Activated CD4-positive, alpha-beta T cell treated with anti-CD3 and anti-CD28 coated beads, Interleukin-10, Interleukin-2, amounts not matched to agents 100 ng/mL and 50 ng/mL, durations not matched to agents 16 hours and 8 hours (primary cell): ENCODE measurements at places on chromosomes 7 and 10.

DNA sequence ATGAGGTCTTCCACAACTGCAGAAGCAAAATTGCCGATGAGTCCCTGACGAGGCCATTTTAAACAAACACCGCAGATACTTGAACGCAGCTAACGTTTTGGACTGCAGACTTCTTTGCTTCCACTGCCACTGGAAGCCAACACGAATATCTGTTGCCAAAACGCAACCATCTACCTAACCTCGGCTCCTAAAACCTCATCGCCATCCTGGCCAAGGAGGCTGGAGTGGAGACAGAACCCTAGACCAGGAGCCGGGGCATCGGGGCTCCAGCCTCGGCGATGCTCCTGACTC lies 493 bp downstream of the WDR91 start:
- no peak for DNase-seq

- no peak for DNase-seq
Measured at GRCh38 chr10:120098232-120098930, 205.9 kb downstream of the SEC23IP start.

- DNase-seq = no peak
Measured at GRCh38 chr10:34908481-34908880, 93.4 kb upstream of the PARD3 start.

GRCh38 chr10:102546606-102547320 lies 43.0 kb downstream of the SUFU start:
- DNase-seq = no peak

DNA sequence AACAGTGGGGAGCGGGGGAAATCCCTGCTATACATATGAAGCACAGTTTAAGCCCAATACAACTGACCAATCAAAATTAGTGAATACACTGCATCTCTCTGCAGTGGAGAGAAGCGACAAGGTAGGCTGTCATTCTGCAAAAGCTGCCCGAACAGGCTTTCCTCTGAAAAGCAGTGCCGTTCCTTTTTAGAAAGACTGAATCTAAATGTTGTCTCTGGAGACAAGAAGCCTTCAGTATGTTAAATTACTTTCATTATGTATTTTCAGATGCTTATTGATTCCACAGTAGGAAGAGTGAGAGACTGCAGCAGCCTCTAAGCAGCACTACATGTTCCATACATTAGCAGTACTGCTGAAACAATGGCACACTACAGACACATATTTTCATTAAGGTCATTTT lies at the start of gene GPR22:
GPR22 (plus strand) TSS at position 129 of the 400 bp plus-strand sequence. CDS start 4,004 bp downstream, outside the sequence.
- DNase-seq = no peak

GRCh38 chr10:103736763-103737162 lies 118.6 kb downstream of the SH3PXD2A start:
- DNase-seq = peak; percentile 39

DNA sequence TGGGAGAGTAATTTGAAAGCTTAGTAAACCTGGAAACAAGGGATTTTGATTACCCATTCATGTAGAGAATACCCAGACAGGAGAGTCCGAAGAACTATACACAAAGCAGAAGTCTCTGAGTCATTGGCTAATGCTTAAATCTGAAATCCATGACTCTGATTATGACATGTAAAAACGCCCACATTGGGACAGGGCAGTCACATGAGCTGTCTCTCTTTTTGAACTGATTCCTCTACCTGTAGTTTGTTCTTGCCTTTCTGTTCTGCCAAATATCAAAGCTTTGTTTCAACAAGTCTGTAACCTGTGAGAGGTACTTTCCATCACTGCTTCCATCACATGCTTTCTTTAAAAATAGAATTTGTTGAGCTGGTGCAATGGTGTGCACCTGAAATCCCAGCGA lies 4.3 kb upstream of the GPNMB start:
- DNase-seq = peak; percentile 9

- no peak for DNase-seq
Measured at GRCh38 chr10:2244471-2244870, 507.1 kb upstream of the ADARB2 start.

DNA sequence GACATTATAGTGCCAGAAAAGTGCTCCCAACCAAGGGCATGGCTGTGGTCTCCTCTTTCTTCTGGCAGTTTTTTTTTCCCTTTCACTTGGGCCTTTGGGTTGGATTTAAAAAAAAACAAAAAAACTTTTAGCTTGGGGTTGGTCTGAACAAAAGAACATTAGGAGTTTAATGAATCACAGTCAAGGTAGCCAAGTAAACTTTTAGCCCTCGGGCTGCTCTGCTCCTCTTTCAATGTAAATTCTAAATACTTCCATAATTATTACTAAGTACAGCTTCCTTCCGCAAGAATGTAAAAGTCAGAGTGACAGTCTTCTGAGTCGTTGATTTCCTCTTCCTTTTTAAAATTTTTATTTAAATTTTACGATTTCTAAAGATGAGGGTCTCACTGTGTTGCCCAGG lies 79.2 kb downstream of the NRF1 start:
- no peak for DNase-seq

DNA sequence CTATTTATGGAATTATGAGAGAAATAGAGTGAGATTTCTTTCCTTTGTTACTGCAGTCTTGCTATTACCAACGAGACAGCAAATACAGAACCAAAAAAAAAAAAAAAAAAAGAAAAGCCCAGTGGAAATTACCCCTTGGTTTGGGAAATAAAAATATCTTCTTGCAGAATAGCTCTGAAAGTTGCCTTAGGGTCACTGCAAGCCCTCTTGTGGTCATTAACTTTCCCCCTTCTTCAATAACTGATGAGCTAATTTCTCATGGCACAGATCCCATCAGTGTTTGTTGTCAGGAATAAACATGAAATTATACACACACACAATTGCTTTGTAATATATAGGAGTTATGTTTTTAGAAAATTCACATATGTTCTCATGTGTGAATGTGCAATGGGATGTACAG lies 111.0 kb upstream of the FEZF1 start:
- DNase-seq = no peak

- DNase-seq = no peak
Measured at GRCh38 chr7:131157530-131158243, 170.0 kb upstream of the MKLN1 start.

GRCh38 chr10:132341017-132341416 lies 9.0 kb downstream of the LRRC27 start:
- no peak for DNase-seq

DNA sequence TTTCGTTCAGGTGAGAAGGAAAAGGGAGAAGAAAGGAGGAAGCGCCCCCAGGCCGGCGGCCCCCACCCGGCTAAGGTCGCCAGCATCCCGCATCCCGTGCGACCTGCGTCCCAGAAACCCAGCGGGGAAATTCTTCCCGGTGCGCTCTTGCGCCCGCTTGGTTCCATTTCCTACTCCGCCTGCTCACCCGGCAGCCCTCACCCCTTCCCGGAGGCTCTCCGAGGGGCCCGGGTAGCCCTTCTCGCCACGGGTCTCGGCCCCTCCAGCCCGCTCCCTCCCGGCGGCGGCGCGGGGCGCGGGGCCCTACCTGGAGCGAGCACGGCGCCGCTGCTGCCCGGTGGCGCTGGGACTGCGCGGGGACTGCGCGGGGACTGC lies at the start of gene PRKCQ:
PRKCQ (minus strand) TSS at position 373 of the 375 bp plus-strand sequence. CDS start 65,141 bp downstream, outside the sequence.
- DNase-seq = no peak

DNA sequence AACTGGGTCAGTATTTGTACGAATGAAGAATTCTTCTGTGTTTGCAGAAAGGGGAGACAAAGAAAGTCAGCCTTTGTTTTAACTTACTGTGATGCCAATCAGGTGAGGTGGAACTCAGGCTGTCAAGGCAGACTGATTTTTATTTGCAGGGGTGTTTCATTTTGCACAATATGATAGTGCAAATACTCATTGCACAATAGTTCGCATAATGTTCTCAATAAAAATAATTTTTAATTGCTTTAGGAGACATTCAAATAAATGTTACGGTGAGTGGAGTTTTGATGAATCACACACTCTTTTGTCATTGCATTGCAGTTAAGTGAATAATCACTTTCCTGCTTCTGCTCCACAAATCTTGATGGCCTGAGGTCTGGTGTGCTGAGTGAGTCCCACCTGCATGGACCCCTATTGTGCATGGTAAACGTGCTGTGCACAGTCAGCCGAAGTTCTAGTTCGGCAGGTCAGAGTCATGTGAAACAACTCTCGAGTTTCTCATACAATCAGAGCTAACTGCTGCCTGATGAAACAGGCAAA lies 141.3 kb upstream of the FZD8 start:
- no peak for DNase-seq

DNA sequence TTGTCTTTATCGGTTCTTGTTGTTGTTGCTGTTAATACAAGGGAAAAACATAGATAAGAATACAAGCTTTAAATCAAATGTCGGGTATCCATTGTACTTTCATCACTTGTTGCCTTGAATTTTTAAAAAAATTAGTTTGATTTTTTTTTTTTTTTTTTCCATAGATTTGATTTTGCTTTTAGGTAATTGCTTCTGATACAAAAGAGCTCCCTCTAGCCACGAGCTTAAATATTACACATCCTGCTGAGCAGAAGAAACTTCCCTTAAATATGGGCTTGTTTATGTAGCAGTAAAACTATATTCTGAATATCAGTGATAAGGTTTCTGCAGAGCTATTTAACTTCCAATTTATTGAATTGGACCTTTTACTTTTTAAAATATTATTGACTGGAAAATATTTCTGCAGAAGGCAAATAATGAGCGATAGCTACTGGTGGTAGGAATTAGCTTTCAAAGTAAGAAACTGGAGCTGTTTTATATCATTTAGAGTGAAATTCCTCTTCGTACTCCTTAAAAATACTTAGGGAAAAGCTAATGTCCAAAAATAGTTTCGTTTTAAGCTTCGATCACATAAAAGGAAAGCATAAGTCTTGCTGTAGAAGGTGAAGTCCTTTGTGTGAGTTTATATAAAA lies 216.9 kb downstream of the POLR1F start:
- peak; percentile 6 for DNase-seq

GRCh38 chr10:13317474-13317873 lies 17.6 kb upstream of the PHYH start:
- DNase-seq = no peak

- DNase-seq = no peak
Measured at GRCh38 chr10:30557884-30558283, 71.7 kb downstream of the LYZL2 start.

DNA sequence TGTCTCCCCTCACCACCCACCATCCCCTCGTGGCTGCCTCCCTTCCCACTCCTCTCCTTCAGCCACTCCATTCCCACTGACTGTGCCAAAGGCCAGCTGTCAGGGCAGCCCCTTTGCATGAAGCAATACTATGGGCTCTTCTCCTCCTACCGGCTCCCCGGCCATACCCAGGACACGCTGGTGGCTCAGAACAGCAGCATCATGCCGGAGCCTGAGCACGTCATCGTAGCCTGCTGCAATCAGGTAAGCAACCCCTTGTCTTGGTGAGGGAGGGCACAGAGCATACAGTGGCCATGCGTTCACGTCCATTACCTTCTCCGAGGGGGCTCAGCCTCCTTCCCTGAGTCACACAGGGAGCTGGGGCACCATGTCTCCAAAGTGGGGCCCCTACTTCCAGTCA lies 11.6 kb downstream of the CHAT start:
- DNase-seq = no peak

GRCh38 chr7:16774294-16774693 lies 20.7 kb downstream of the TSPAN13 start:
- no peak for DNase-seq

- no peak for DNase-seq
Measured at GRCh38 chr7:24411226-24411625, 127.2 kb downstream of the NPY start.

DNA sequence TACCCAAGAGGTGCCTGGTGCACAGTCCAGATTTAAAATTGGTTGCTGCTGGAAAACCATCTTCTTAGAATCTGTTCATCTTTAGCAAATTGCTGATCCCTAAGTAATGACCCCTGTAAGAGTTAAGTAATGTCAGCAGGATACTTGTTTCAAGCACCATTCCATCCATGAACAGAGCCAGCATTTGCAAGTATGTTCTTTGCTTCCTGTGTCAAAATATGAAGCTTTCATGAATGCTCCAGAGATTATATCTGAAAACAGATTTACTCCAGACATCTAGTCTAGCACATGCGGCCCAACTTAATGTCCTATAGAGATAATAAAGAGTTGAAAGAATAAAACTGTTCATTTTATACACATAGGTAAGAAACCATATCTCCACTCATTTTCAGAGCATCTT lies 98.7 kb upstream of the ZNF438 start:
- DNase-seq = no peak

DNA sequence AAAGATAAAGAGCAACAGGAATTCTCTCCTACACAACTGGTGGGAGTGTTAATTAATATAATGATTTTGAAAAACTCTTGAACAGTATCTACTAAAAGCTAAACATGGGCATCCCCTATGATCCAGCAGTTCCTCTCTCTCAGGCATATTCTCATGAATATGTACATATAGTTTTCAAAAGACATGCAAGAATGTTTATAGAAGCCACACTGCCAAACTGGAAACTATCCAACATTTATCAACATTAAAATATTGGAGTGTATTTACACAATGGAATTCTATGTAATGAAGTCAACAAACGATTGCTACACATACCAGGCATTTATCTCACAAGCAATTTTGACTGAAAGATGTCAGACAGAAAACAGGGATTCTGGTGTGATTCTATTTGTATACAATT lies 404.5 kb upstream of the ANKRD30A start:
- DNase-seq = no peak

DNA sequence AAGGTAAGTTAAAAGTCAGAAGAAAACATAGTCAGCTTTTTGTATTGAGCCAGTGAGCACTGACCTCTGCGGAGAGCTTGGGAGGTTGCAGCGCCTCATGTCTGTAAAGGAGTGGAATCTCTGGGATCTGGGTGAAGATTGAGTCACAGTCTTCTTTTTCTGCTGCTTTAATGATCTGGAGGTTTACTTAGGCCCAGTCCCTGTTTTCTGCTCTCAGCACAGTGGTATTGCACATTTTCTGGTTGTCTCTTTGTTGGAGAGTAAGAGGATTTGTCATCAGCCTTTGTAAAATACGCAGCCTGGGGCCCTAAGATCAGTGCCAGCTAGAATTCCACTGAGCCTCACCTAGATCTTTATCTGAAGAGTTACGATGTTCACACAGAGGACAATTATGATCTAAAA lies 58.3 kb upstream of the GJD4 start:
- DNase-seq = no peak

DNA sequence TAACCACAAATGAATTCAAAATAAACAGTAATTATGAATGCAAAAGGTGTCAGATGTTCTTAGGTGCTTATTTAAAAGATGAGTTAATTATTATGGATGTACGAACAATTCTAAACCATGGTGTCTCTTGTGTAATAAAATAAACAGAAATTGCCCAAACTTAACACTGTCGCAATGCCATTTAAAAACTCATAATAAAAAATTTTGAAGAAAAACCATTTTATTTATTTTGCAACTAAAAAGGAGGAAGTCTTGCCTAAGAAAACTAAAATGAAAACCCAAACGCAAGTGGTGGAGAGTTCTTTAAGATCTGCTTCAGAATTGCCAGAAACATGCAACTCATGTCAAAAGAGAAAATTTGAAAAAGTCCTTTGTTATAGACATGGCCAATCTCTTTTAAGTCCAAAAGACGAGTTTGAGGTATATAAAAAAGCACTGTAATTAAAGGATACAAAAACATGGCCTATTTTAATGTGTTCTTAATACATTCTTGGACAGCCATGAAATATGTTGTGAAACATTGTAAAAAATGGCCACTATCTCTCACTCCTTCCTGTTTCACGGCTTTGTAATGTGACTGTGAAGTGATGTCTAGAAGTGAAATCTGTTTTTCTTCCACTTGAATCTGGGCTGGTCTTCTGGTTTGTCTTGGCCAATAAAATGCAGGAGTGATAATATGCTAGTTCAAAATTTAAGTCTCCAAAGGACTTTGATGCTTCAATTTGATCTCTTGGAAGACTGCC lies 322.9 kb downstream of the PRPF18 start:
- DNase-seq = no peak
